ENCODE measurements at places on chromosomes 1 and 21.
A peak's percentile ranks its signal among the peaks of the same experiment; 100 is the strongest.

DNA sequence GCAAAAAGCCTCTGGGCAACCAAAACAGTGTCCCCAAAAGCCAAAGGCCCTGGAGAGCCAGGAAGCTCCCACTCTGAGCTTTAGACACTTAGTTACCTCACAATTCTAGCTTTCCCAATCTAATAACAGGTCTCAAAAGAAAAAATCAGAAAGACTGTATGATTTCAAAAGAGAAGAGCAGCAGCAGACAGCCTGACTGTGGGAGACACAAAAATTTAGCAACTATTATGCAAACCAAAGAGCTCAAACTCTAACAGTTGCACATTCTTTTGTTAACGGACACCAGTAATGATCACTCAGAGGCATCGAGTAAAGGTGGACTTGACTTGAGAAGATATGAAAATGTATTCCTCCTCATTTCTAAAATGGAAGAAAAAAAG lies 160.1 kb downstream of the SLC45A1 start:
- no peak for DNase-seq

GRCh38 chr1:168420177-168420576 lies 123.6 kb downstream of the XCL2 start:
- no peak for DNase-seq

- no peak for DNase-seq
These were observed 104.6 kb downstream of the DISP1 start for GRCh38 chr1:222919478-222919865.

DNA sequence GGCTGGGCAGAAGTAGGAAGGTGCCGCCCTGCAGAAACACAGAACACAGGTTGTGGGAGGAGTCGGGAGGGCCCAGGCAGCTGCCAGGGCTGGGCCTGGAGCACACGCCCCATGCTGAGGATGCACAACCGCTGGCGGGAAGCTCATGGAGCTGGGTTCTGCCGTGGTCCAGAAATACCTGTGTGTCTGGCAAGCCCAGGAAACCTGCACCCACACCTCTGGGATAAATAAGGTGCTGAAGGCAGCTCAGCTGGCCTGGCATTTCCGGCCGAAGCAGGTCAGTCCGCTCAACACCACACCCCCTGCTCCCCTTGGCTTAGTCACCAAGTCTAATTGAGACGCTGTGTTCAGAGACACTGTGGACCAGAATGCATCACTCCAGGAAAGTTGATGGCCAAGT lies 32.1 kb downstream of the CTNNBIP1 start:
- DNase-seq, result peak; percentile 53

DNA sequence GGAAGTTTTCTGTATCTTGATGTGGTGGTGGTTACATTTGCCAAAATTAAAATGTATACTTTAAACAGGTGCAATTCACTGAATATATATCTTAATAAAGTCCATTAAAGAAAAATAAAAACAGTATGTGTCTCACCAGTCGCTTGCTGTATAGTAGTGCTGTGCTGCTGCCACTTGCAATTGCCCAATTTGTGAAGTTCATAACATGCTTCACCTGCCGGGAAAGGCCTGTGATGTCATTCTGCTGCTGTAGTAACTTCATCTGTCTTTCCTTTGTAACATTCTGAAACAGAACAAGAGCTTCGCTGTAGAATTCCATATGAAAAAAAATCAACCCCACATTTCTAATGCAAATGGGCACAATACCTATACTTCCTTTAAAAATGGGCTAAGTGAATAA lies 83.4 kb downstream of the TRIM33 start:
- DNase-seq, result no peak

DNA sequence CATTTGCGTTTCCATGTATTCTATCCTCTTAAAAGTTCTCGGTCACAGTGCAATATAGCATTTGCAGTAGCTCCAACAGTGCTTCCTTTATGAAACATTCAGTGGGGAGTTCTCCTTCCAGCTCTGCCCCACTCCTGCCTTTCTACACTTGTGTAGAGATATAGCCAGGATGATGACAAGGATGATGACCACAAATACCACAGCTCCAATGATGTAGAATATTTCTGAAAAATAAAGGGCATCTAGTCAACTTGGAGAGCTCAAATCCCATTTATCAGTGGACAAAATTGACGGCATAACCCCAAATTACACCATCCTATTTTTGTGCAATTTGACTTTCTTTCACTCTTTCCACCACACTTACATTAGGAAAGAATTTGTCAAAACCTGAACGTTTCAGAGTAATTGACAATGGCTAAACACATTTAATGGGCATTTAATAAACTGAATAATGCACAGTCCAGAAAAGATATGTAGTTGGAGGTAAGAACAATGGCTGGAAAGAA lies 11.1 kb downstream of the F3 start:
- DNase-seq, result no peak

DNA sequence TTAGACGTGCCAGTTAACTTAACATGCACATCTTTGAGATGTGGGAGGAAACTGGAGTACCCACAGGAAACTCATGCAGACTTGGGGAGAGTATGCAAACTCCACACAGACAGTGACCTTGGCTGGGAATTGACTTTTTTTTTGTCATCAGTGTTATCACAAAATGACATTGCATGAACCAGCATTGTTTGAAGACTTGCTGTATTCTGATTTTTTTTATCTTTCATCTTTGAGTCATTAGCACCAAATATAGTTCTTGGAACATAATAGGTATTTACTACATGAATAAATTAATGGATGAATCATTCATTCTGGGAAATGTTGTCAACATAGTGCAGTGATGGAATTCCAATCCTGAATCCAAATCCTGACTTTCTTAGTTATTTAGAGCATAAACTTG lies 77.0 kb downstream of the ATF6 start:
- no peak for DNase-seq

DNA sequence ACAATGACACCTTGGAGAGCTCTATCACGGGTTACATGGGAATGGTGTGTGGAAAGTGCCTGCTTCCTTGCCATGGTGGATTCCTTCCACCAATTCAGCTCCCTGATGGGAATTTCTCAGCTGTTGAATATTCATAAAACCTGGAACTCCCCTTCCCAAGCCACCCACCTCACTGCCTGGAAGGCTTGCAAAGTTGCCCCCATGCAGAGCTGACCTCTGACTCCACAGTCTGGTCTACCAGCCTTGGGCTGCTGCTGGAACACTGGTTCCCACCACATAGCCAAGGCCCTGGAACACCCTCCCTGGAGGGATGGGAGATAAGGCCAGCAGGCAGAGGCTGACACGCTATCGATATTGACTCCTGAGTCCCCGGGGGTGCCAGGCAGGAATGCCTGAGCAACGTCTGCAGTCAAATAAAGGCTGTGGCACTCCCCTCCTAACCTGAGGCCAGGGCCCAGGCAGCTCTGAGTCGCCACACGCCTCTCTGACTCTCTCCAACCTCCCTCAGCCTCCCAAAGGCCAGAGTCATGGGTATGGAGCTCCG lies 8.8 kb downstream of the CCDC24 start:
- no peak for DNase-seq
